ENCODE measurements at places on chromosomes 11 and 22. TPM values are rescaled to one million over a fixed set of nuclear protein-coding genes. Genes with fewer than 3 reads are reported as not detected.

- DNase-seq, result peak; percentile 55
These were observed 22.9 kb upstream of the PDE2A start for GRCh38 chr11:72696866-72697700.

MS4A7 gene
- total RNA-seq, result 3.7 TPM

FOLR2 gene
- total RNA-seq, result 32.9 TPM

NRGN gene
- total RNA-seq, result 4.6 TPM

OR8D1 gene
- not detected for total RNA-seq

C11orf16 gene
- total RNA-seq, result not detected

OR2AT4 gene
- not detected for total RNA-seq

GRCh38 chr11:9459667-9460321, 1.0 kb upstream of the ZNF143 start:
- no peak for DNase-seq

SCARF2 gene
- 2.3 TPM for total RNA-seq

DNA sequence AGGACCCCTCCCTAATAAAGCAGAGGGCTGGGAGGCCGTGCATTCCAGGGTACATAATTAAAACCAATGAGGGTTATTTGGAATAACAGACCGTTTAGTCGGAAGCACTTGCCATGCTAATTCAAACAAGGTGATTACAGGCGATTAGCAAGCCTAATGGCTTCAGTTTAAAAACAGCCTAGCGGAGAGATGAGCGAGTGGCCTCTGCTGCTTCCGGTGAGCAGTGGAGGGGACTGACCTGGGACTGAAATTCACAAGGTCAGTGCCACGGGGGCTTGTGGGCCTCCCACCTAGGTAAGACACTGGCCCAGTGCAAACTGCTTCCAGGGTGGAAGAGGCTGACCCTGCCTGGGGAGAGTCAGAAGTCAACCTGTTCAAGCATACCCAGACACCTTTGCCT, 56.8 kb upstream of the ALX4 start:
- no peak for DNase-seq

- DNase-seq, result no peak
These were observed 14.0 kb downstream of the FJX1 start for GRCh38 chr11:35632301-35632700.

- DNase-seq, result no peak
These were observed 47.9 kb downstream of the ALX4 start for GRCh38 chr11:44261800-44262591.

KLHDC7B gene
- not detected for total RNA-seq

- DNase-seq, result no peak
These were observed 4.5 kb downstream of the OR9Q2 start for GRCh38 chr11:58193391-58193790.

- DNase-seq, result no peak
These were observed 27.5 kb downstream of the DHCR7 start for GRCh38 chr11:71420455-71421241.

Data from heart right ventricle (tissue), 16 donors.